ENCODE measurements at places on chromosomes 1 and 21.

GRCh38 chr1:39076799-39077148 is 50.6 kb downstream of the NDUFS5 start:
- no peak for DNase-seq

DNA sequence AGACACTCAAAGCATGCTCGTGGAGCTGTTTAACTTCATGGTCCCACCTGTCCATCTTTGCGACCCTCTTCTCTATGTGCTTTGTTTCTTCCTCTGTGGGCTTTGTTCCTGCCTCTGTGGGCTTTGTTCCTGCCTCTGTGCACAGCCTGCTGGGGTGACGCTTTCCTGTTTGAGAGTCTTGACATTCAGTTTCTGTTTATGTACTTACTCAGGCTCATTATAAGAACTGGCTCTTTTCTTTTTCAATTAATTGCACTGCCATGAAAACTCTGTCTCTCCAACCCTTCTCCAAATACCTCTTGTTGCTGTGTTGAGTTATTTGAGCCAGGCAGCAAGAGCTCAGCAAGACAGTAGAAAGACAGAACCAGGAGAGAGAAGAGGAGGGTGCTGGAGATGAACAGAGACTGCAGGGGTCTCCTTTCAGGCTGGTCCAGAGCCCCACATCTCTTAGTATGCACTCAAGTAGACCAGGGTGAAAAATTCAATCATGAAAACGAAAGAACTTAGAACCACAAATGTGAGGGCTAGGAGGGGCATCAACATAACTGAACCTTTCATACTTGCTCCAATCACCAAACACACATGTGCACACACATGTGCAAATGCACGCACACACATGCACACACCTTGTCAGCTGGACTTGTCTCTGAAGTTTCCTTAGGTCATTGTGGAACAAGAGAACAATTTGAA is 88.3 kb upstream of the SGIP1 start:
- no peak for DNase-seq

DNA sequence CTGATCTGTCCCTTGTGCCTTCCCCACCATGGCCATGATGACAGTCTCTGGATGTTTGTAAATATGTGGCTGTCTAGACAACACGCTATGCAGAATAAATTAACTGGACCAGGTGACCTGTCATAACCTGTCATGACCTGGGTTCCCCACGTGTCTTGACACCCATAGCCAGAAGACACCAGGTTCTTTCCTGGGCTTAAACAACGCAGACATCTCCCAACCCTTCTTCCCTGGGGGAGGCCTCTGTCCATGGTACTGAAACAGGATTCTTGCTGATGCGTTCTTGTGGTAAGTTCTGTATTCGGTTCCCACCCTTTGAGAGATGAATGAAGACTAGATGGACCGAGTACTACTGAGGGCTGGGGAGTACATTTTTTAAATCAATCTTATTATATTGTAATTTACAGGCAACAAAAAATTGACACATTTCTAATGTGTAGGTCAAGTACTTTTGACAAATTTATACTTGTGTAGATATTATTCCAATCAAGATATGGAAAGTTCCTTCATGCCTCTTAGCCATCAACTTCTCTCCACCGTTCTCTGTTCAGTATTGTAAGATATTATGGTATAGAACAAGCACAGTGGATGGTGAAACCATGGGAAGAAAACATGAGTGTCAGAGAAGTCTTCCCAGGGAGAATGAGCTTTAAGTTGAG is 738.8 kb downstream of the PTPRU start:
- DNase-seq = peak; percentile 55

- DNase-seq = no peak
Measured at GRCh38 chr1:116553386-116554115, 17.3 kb downstream of the CD58 start.
